ENCODE measurements at places on chromosomes 2 and 18.
A peak's percentile ranks its signal among the peaks of the same experiment; 100 is the strongest.

DNA sequence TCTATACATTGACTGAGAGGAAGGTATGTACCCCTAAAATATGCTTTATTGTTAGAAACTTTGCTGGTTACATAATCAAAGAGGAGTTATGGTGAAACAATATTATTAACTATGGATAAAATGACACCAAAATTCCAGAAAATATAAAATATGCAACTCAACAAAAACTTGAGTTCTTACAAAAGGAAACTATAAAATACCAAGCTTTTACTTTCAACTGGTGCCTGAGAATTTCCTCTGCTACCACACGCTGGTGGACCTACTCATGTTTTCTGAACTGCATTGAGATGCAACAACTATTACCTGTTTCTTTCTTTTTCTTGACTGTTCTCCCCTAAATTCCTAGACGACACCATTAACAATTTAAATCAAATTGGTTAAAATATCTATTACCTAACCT lies 8.2 kb upstream of the NFE2L2 start:
- no peak for DNase-seq

- DNase-seq: no peak
Measured at GRCh38 chr18:32831781-32832180, 59.0 kb upstream of the KLHL14 start.

- DNase-seq: peak; percentile 45
Measured at GRCh38 chr2:114550895-114551793, 108.7 kb downstream of the DPP10 start.

DNA sequence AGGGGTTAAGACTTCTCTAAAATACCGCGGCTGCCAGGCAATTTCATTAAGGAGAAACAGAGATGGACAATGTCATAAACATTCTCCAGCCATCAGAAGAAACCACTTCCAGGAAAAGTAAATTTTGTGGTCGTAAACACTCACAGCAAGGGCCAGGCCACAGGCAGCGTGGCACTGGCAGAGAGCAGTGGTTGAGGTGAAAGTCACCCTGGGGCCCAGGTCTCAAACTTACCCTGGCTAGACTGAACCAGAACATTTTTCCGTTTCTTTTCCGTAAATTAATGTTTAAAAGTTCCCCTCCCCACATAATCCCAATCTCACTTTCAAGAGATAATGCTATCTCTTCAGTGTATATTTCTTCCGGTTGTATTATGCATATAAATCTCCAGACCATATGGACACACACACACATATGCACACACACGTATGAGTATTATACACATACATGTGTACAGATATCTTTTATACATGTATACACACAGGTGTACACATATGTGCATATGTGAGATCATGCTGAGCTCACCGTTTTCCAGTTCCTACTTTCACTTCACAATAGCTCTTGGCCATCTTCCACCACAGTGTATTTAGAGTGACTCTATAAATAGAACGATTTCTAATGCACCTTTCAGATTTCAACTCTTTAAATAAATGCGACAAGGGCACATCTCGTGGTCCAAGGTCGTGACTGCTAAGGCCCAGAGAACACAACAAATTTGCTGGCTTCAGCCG lies 90.1 kb downstream of the MALT1 start:
- DNase-seq: no peak
